ENCODE measurements at places on chromosomes 4 and X.
A peak's percentile ranks its signal among the peaks of the same experiment; 100 is the strongest.

- DNase-seq = no peak
Measured at GRCh38 chr4:145520172-145520571, 38.5 kb downstream of the SMAD1 start.

GRCh38 chr4:40317916-40318658 lies 17.0 kb upstream of the CHRNA9 start:
- no peak for DNase-seq

- no peak for DNase-seq
Measured at GRCh38 chr4:66023061-66023460, 352.8 kb upstream of the EPHA5 start.

GRCh38 chrX:17183566-17183965 lies 191.4 kb upstream of the NHS start:
- DNase-seq = no peak

- DNase-seq = no peak
Measured at GRCh38 chr4:181312066-181312465, 931.1 kb upstream of the TENM3 start.

DNA sequence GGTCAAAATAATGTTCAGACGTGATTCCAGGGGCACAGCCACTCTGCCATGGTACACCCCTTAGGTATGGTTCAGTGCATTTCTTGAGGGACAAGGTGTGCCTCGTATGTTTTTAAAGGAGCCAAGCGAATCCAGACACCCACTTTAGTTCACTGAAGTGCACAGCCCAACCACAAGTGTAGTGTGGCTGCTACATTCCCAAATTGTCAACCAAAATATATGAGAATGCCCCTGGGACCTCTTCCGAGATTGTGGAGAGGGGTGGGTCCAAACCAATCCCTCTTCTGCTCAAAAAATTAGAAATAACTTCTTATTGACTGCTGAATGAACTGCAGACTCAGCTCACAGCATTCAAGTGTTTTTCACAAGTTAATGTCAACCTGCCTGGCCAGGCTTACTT lies 7.4 kb upstream of the BRS3 start:
- DNase-seq = no peak

- DNase-seq = no peak
Measured at GRCh38 chr4:167196344-167197012, 37.8 kb downstream of the SPOCK3 start.

GRCh38 chrX:107624893-107625292 lies 3.4 kb upstream of the PRPS1 start:
- no peak for DNase-seq

DNA sequence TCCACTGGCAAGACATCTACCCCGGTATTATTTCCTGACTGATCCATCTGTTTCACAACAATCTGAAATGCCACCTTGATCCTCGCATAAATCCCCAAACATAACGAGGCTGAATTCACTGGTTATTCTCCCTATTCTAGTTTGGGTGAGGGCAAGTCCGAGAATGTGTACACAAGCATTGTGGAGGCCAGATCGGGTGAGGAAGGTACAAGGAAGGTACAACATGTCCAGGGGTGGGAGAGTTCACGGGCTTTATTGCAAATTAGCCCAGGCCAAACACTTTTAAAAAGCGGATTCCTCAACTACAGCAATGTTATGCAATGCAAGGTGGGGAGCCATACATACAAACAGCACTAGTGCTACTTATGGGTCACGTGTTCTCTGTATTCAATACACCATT lies 82.0 kb upstream of the STS start:
- DNase-seq = no peak

- no peak for DNase-seq
Measured at GRCh38 chr4:82380344-82380743, 6.6 kb upstream of the HNRNPD start.

- no peak for DNase-seq
Measured at GRCh38 chr4:108619372-108620100, 840 bp upstream of the RPL34 start.

- DNase-seq = no peak
Measured at GRCh38 chr4:74098427-74098994, 484 bp downstream of the CXCL2 start.

- no peak for DNase-seq
Measured at GRCh38 chrX:153968754-153969124, 2.9 kb downstream of the HCFC1 start.

GRCh38 chrX:10906866-10907265 lies 204.3 kb upstream of the HCCS start:
- DNase-seq = no peak

GRCh38 chr4:5524446-5525299 lies 183.7 kb downstream of the EVC2 start:
- DNase-seq = no peak

- no peak for DNase-seq
Measured at GRCh38 chr4:26075583-26075982, 161.6 kb downstream of the SMIM20 start.

- DNase-seq = no peak
Measured at GRCh38 chr4:22869235-22869634, 176.5 kb downstream of the GBA3 start.

DNA sequence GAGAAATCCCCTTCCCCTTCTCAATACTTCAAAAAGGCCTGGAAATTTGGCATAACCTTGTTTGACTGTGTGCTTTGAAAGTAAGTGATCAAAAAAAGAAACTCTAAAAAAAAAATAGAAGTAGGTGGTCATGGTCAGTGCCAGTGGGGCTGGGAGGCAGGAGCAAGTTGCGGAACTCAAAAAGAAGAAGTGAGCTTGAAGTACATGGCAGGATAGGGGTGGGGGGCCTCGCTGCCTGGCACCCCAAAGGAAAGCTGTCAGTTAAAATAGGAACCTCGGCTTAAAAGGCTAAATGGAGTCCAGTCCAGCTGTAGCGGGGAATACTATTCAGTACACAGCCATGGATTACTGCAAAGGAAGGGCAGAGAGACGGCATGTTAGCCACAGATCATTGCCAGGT lies 12.2 kb upstream of the NKRF start:
- no peak for DNase-seq

DNA sequence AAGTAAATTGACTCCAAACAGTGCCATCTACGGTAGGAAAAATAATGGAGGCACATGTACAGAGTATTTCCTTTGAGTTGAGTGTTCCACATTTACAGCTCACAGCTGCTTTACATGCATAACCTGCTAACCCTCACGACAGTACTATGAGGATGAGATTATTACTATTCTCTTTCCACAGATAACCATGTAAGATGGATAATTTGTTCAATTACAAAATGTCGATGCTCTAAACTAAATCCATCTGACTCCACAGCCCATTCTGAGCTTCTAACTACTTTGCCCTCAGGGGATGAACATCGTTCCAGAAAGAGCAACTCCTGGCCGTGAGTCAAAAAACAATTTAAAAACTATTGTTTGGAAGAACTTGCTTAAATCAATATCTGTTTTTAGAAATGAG lies 330.4 kb upstream of the NWD2 start:
- DNase-seq = no peak

DNA sequence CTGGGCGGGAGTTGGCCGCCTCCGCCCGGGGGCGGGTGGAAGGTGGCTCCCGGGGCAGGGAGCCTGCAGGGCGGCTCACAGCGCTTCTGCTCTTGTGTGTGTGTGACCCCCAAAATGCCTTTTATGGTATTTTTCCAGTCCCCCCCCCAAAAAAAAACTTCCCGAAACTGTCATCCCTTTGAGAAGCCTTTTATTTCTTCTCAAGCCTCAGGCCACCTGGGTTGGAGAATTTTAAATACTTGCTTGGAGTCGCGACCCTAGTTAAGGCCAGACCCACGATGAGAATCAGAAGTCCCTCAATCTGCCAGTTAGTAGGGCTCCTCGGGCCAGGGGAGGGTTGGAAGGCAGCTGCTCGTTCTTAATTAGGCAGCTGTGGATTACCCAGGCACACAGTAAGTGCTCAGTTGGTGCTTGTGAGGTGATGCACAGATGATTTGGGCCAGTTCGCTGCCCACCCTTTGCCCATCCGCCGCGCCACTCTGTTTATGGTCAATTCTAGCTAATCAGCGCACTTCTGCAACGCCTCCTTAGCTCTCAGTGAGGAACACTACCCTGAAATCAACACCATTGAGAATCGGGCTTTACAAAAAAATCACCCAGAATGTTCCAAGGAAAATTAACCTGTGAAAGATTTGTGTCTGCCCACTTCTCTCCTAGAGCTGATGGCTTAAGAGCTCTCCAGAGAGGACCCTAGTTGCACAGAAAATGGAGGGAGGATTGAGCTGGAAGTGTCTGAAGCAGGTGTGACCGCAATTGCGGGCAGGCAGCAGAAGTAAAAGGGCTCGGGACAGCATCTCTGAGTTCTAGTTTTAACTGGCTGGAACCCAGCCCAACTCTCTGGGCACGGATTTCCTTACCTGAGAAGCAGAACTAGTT lies 648 bp upstream of the SCD5 start:
- DNase-seq = no peak

DNA sequence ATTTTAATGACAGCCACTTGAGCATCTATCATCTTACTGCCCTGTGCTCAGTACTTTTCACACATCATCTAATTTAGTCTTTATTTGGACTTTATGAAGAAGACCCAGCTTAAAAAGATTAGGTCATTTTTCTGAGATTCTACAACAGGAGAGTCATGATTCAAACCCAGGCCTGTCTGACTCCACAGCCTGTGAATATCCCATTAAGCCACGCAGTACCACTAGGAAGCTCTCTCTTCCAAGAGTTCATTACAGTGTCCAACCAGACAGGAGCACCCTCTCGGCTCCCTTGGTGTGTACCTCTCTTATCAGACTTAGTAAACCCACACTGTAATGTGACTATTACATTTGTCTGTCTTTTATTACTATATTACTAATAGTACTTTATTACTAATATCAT lies 332.8 kb downstream of the DHX15 start:
- DNase-seq = no peak

GRCh38 chr4:147287588-147287890 lies 193.4 kb upstream of the EDNRA start:
- no peak for DNase-seq

GRCh38 chr4:57182132-57182874 lies 72.1 kb upstream of the IGFBP7 start:
- no peak for DNase-seq

DNA sequence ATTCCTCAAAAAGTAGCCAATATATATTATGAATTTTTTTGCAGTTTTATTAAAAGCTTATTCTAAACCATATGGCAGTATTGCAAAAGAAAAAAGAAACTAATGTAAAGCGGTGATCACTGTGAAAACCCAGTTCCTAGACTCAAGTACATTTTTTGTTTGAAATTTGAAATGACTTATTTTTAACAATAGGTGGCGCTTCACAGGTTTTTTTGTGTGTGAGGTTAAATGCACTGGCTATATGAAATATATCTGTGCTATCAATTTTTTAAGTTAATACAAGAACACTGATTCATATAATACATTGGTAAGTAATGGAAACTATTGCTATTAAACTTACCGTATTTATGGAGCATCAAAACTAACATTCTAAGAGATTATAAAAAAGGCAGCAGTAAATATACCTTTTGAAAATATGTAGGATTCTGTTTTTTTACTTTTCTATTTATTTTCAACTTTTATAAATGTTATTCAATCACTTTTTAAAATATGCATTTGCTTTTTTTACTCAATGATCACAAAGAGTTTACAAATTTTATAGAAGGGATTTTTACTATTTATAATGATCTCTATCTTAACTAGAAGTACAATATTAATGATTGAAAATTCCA lies 5.6 kb upstream of the SPRY1 start:
- DNase-seq = peak; percentile 19

DNA sequence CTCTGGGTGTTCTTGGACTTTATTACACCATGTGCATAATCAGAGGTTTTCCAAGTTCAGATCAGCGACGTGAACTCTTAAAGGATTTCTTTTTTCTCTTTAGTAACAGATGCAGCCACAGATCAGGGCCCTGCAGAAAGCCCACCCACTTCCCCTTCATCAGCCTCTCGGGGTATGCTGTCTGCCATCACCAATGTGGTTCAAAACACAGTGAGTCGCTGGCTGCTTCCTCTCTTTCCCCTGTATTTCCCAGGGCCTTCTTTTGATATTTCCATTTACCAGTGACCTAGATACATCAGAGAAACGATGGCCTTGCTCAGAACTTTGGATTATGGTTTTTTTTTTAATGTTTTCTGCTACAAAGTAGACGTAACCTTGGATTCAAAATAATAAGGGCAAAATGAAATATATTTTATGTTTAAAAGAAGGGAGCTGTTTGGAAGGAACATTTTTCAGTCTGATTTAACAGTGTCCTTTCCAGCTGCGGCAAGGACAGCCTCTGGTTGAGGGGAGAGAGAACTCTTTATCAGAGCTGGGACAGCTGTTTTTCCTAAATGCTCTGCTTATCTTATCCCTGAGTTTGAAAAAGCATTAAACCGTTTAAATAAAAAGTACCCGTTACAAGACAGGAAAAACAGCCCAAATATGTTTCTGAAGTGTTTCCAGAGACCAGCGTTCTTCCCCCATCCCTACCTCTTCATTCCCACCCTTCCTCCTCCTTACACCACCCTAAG lies 38.2 kb downstream of the FAM114A1 start:
- no peak for DNase-seq

- DNase-seq = no peak
Measured at GRCh38 chrX:4710618-4711433, 997.4 kb upstream of the PRKX start.

DNA sequence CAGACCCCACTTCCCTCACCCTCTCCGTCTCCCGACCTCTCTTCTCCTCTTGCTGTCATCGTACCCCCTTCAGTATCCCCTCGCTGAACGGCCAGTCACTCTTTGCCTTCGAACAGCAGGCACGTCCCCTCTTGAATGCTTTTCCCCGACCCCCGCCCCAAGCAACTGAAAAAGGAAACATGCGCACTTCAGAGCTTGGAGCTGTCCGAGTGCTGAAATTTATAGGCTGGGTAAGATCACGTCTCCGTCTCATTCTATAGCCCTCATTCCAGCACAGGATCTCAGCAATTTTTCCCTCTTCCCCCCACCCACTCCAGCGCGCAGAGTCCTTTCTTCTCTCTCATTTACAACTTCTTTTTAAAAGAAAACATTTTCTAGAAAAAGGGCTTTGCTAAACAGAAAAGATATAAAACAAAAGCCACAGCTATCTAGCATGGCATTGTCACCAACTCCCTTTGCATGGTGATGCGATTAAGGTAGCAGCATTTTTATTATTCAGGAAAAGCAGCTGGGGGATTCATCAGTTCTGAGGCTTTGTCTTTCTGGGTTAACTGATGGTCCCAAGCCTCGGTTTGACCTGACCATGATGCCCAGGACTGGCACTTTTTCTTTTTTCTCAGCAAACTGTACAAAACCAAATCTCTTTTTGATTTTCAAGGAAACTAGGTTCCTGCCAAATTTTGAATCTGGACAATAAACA lies at the start of gene GLRA2:
TSS of gene GLRA2 (plus strand) at position 247 of the 700 bp plus-strand sequence. CDS start 522 bp downstream, outside the sequence.
- DNase-seq = no peak

DNA sequence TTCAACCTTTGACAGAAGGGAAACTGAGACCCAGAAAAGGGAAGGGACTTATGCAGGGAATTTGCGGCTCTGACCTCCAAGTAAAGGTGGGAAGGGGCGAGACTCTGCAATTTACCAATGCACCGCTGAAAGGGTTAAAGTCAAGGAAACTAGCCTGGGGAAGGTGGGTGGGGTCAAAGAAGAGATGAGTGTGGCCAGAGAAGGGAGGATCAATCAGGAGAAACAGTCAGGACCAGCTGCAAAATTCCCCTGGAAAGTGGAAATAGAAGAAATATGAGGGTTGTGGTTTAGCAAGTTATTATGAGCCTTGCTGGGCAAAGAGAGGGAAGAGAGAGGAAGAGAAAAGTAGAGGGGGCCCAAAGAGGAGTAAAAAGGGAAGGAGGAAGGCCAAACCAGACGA lies 30.5 kb downstream of the STARD8 start:
- DNase-seq = no peak

Measured in NCI-H748 treated with DMSO at 0.1 percent for 48 hours (cell line).